ENCODE measurements at places on chromosomes 5 and 9.

GRCh38 chr9:21770871-21771560, 31.4 kb upstream of the MTAP start:
- DNase-seq, result no peak

DNA sequence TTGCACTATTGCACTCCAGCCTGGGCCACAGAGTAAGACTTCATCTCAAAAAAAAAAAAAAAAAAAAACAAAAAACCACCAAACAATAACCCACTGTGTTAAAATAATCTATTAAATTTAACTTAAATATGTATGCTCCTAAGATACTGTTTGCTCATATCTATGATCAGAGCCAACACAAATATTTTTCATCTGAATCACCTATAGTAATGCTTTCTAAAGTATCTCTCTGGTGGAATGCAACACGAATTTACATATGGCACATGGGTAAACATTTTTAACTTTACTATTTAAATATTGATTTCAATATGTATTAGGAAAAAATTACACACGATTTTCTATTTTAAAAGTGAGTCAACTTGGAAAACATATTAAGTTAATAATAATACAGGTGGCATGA, 196.4 kb downstream of the RFX3 start:
- no peak for DNase-seq

- peak; percentile 93 for DNase-seq
Measured at GRCh38 chr5:56414066-56414465, 180.9 kb upstream of the ANKRD55 start.

GRCh38 chr5:115869256-115869795, 27.6 kb downstream of the AP3S1 start:
- DNase-seq, result no peak

DNA sequence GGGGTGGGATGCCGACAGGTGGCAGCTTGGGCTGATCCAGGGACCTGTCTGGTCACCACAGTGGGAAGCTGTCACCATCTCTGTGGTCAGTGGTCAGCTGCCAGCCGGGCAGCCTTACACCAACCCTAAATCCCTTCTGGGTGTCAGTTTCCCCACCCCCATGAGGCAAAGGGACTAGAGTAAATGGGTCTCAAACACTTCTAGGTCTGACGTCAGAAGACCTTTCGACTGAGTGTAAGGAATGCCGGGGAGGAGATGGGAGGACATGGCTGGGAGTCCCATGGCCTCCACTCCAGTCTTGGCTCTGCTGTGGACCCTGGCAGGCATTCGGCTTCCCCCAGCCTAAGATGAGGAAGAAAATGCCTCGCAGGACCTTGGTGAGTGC, 40.3 kb upstream of the SLC25A51 start:
- no peak for DNase-seq

DNA sequence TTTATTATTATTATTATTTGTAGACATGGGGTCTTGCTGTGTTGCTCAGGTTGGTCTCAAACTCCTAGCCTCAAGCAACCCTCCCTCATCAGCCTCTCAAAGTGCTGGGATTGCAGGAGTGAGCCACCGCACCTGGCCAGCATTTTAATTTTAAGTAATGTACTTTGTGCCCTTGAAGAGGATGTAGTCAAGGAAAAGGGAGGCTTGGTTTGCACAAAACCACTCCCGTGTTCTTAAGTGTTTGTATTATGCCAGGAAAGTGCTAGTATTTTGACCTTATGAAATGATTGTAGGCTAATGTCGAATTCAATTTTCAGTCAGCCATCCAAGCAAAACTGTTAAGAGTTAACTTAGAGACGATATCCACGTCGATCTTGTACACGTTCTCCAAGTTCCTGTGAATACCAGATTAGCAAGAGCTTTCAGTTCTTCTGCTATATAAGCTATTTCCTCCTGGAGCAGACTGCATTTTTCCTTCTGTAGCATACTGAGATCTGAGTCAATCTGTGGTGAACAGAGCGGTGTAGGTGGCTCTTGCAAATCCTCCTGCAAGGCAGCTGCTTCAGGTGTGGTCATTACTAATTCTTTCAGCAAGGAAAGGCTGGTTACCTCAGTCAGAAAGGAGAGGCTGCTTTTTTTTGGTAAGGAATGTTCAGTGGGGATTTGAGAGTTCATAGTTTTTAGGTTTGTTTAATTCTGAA, 23.7 kb downstream of the CCDC171 start:
- DNase-seq, result no peak

GRCh38 chr5:108521841-108522506, 140.1 kb upstream of the FBXL17 start:
- peak; percentile 42 for DNase-seq

GRCh38 chr5:113654828-113655227, 141.3 kb downstream of the YTHDC2 start:
- DNase-seq, result no peak

DNA sequence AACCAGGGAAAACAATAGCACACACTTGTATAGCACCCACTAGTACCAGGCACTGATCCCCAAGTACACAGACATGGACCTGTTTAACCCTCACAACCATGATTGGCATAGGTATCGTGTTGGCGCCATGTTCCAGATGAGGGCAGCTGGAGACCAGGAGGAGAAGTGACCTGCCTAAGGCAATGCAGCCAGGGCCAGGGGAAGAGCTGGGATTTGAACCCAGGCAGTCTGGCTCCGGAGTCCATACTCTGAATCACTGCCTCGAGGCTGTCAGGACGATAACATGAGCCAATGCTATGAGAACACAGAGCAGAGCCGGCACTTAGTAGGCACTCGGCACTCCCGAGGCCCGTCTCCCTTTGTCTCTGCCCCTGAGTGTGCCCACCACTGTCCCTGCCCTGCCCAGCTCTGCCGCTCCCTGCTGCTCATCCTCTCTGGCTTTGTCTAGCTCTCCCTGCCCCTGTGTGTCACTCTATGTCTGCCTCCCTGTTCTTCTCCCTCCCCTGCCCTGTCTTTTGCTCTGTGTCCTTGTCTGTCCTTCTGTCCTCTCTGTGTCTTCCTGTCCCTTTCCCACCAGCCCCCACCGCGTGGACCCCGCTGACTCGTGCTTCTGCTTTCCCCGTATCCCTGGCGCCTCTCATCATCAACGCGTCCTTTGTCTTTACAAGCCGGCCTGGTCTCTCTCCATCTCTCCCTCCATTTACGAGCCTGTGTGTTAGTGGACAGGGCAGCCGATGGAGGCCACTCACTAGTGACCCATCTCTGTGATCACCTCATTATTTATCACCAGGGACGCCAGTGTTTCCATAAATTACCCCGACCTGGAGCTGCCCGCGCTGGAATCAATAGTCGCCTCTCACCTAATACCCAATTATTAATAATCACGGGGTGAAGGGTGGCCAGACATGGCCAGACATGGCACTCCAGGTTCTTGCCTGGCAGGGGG, 99.4 kb upstream of the MVB12B start:
- no peak for DNase-seq

GRCh38 chr5:56607551-56607950, 207.8 kb upstream of the MAP3K1 start:
- no peak for DNase-seq

DNA sequence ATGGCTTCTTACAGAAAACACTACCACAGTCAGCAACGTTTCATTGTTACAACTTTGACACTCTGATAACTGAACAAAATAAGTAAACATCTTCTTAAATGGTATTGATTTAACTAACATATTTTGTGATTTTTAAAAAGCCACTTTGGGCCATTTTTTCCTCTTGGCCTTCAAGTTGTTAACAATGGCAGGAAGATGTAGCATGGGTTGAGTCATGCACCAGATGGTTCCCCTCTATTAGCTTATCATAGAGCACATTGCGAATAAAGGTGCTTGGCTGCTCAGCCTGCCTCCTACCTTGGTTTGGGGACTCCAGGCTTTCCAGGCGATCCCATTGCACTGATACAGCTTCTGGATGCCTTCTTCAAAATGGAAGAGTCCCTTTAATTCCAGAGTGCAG, 24.1 kb upstream of the CER1 start:
- DNase-seq, result no peak

- no peak for DNase-seq
Measured at GRCh38 chr5:41507501-41507900, 2.9 kb downstream of the PLCXD3 start.

- DNase-seq, result no peak
Measured at GRCh38 chr9:126116351-126117157, 210.1 kb upstream of the MVB12B start.

DNA sequence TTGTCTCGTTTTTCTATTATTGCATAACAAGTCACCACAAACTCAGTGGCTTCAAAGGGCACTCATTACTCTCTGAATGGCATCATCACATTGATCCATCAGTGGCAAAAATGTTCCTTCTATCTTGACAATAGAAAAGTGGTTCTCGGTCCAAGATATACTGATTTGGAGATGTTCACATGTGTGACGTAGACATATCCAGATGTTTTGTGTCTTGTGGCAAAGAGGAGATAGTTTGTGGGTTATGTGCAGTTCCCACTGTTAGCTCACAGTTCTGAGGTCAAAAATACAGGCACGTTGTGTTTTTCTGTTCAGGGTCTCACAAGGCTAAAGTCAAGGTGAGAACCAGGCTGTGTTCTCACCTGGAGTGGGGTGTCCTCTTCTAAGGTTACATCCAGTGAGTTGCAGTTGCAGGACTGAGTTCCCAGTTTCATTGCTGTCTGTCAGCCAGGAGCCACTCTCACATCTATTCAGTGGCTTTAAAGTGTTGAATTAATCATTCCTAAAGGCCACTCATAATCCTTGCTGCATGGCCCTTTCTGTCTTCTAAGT, 55.3 kb downstream of the GAS1 start:
- DNase-seq, result no peak

DNA sequence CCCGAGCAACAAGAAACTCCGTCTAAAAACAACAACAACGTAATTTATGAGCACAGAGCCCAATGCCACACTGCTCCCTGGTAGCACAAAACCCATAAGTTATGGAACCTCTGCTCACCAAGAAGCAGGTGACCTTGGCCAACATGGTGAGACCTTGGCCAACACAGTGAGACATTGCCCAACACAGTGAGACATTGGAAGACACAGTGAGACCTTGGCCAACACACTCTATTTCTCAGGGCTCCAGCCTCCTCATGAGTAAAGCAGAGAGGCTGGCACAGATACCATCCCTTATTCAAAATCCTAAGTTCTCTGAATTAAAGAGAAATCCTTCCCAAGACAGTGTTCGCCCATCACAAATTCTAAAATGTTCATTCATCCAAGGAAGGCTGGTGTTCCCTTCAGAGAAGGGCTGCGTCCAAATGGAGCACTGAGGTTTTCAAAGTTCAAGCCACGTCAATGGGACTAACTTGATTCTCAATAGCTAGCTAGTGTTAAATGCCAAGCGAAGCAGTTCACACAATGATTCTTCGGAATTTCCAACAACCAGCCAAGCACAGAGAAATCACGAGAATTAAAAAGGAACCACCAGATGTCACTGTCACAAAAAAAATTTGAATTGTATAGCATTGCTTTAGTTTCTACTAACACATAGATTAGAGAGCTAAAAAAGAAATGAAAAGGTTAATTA, 29.5 kb downstream of the TTC39B start:
- DNase-seq, result peak; percentile 16

- no peak for DNase-seq
Measured at GRCh38 chr5:53253421-53253871, 143.9 kb upstream of the MOCS2 start.

DNA sequence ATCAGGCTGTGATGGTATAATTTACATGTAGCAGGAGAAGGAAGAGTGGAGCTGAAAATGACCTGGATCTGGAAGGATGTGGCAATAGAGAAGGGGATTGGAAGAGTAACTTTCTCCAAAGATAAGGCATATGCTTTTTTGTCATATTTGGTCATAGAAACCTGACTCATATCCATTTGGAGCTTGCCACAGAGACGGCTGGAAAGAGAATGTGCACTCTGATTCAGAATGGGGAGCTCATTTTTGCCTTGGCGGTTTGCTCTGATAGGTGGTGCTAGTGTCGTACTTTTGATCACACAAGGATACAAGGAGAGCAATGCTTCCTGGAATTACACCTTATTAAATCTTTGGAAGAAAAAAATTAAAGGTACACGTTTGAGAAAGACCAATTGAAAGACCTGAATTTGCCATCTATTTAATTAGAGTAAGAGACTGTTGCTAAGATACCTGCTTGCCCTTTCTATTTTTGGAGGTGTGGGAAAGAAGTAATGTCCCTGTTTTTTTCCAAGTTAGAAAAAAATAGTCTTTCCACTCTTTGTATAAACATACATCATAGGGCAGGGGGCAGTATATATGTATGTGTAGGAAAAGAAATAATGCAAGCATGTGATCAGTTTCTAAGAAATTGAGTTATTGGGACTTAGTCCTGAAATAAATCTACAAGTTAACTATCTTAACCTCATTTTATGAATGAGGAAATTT, 5.4 kb downstream of the LSM11 start:
- DNase-seq, result no peak

DNA sequence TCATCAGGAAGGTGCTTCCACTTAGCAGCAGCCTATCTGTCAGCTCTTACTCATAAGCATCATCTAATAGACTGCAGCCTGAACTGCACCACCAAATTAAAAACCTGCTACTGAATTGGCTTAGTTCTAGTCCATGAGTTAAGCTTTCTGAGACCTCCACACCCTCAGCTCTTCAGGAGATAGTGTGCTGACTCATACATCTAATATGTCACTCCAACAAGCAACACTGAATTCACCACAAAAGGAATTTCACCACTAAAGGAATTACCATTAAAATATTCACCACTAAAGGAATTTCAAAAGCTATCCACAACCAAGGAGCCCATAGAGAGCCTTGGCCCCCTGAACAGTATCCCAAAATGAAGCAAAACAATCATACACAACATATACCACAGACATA, 418.5 kb upstream of the RORB start:
- no peak for DNase-seq

- DNase-seq, result no peak
Measured at GRCh38 chr5:124090115-124090514, 578.1 kb downstream of the CSNK1G3 start.

DNA sequence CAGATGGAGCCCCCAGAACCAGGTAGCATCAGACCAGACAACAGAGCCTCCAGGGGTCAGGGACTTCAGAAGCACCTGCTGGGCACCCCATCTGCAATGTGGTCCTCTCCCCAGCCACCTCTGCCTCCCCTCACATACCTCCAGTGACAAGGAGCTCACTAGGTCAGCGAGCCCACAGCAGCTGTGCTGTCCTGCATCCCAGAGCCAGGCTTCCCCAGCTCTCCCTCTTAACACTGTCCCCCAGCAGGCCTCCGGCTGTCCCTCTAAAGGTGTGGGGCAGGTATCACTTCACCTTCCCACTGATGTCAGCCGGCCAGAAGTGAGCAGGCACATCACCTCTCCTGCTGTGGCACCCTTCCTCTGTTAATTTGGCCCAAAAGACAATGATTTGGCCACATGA, 83.6 kb downstream of the LMX1B start:
- no peak for DNase-seq

GRCh38 chr9:126366366-126367011, 39.9 kb downstream of the MVB12B start:
- DNase-seq, result no peak

DNA sequence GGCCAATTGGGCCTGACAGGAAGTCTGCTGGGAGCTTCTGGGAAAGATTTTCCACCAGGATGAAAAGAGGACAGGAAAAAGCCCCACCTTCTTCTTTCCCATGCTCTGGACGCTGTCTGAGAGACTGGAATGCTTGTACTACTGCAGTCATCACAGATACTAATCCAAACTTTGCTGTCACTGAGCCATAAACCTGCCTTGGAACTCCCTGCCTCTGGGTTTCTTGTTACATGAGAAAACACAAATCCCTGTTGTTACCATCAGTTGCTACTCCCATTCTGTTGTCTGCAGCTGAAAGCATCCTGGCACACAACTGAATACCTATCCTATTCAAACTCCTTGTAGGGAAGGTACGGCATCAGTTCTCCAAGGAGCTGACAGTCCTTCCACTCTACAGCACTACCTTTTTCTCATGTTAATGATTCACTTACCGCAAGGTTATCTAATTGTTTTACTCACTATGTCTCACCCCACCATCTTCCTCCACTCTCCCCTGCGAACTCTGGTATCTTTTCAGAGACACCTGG, 167.5 kb downstream of the CDK5RAP2 start:
- no peak for DNase-seq

- DNase-seq, result no peak
Measured at GRCh38 chr9:27348785-27349697, 52.1 kb upstream of the EQTN start.

All from SK-N-MC (cell line).